ENCODE measurements at places on chromosomes 5 and 9.

DNA sequence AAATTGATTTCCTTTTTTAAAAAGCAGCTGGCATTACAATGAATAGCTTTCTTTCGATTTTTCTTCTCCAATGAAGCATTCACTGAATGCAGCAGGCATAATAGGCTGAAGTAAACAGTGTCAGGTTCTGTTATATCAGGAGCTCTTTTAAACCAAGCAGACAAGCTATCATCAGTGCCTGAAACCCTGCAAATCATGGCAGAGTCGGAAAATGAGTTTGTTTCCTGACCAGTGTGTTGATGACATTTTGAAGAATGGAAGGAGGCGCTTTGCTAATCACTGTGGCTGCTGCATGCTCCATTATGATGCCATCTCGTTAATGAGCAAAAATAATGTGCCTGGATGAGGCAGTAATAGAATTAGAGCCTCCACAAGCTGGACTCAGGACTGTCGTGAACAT is 284.5 kb downstream of the ZNF608 start:
- DNase-seq, result no peak

GRCh38 chr9:123823194-123823947 is 106.6 kb downstream of the DENND1A start:
- no peak for DNase-seq

GRCh38 chr9:126752376-126752775 is 52.5 kb upstream of the ZBTB43 start:
- DNase-seq, result no peak

GRCh38 chr5:37247036-37247435 is 2.1 kb downstream of the CPLANE1 start:
- DNase-seq, result no peak

DNA sequence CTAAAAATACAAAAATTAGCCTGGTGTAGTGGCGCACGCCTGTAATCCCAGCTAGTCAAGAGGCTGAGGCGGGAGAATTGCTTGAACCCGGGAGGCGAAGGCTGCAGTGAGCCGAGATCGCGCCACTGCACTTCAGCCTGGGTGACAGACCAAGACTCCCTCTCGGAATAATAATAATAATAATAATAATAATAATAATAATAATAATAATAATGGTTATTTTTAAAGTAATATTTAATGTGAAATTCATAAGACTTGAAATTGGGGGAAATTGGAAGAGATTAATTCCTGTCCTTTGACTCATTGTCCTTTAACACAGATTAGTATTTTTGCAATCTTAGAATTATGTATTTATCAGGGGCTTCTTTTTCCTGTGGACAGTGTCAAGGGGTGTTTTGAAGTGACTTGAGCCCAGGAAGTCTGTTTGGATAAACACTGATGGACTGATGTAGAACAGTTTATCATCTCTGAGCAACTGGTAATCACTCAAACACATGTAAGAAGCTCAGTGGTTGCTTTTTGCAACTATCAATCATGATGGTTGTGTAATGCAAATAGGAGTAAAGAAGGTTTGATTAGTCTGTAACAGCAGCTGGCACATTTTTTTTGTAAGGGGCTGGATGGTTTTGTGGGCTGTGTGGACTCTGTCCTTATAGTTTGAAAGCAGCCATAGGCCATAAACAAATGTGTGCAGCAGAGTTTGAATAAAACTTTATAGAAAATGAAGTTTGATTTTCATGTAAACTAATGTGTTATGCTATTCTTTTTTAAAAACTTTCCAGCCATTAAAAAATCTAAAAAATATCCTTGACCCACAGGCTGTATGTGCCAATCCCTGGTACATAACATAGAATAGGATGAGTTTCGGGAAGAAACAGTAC is 93.5 kb downstream of the F2RL2 start:
- no peak for DNase-seq

GRCh38 chr9:125262294-125262991 is 817 bp downstream of the GAPVD1 start:
- DNase-seq, result no peak

- DNase-seq, result no peak
Observed at GRCh38 chr5:159471904-159472303, 141.6 kb upstream of the IL12B start.

- DNase-seq, result no peak
Observed at GRCh38 chr5:151148583-151148982, 9.0 kb downstream of the ANXA6 start.

DNA sequence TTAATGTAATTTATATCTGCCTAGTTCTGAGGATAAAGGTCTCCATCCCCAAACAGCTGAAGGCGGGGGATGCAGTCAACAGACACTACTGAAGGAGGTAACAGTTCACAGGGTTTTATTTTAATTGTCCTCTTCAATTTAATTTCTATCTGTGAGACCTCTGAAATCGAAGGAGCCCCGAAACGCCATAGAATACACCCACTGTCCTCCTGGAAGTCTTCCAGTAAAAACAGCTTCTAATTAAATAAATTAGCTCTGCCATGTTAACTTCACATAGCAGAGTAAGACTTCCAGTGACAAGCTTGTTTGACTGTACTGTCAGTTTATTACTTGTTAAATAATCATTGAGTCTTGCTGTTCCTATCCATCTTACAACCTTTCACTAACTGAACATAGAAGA is 193.5 kb downstream of the SEC61B start:
- no peak for DNase-seq

DNA sequence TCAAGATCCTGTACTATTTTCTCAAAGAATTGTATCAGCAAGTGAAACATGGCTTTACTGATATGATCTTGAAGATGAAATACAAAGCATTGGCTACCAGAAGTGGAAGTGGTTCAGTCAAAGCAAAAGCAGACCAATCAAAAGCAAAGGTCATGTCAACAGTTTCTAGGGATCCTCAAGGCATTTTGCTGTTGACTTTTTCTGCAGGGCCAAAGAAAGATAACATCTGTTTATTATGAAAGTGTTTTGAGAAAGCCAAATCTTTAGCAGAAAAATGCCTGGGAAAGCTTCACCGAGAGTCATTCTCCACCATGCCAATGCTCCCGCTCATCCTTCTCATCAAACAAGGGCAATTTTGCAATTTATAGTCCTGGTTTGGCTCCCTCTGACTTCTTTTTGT is 90.3 kb upstream of the ACO1 start:
- DNase-seq, result no peak

GRCh38 chr5:119270960-119271757 is 84.7 kb upstream of the TNFAIP8 start:
- DNase-seq, result no peak

DNA sequence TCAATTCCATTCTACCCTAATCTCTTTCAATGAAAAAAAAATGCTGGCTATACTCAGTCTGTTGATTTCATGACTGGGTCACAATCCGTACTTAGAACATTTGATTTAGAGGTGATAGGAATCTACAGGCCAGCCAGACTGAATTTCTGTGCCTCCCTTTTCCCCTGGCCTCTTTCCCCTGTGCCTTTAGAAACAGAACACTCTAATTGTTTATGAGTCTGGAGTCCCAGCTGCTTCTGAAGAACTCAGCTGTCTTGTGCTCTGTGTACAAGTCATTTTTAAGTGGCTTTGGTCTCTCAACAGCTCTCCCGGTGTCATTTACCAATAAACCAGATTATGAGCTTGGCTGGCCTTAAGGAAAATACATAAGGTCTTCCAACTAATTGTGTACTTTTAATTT is 94.1 kb upstream of the ITGA2 start:
- no peak for DNase-seq

All from cerebellar nuclear complex (tissue), 1 donor.